ENCODE measurements at places on chromosomes 1 and 21.
A peak's percentile ranks its signal among the peaks of the same experiment; 100 is the strongest.

GRCh38 chr1:76153841-76154205 is 79.3 kb downstream of the ST6GALNAC3 start:
- DNase-seq = no peak

- DNase-seq = no peak
Measured at GRCh38 chr1:115409094-115410015, 71.3 kb upstream of the NGF start.

GRCh38 chr1:43930168-43930948 is 3.2 kb upstream of the ARTN start:
- no peak for DNase-seq

DNA sequence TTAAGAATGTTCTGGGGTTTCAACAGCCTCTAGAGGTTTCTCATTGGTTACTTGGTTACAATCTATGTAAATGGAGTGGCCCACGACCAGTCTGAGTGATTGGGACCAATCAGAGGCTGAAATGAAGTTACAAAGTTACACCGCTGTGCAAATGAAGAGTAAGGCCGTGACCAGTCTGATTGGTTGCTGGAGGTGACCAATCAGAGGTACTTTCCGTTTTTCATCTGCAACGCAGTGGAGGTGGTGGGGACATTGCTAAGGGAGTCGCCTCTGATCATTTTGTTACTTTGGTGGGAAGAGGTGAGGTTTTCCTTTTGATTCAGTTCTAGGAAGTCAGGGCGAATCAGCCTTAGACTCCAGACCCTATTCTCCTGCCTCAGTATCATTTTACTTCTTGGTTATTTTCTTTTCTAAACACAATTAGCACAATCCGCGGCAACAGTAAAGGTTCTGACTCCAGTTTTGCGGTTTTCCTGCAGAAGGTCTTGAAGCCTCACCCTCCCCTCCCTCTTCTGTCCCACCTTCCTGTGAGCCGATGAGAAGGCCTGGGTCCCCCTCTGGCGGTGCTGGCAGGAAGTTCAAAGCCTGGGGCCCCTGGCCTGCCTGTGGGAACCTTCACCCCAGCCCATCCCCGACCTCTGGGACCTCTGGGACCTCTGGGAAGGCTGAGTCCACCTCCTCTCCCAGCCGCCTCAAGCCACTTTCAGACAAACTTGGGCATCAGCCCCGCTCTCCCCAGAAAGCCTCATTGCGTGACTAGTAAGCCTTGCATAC is 38.7 kb upstream of the TTC34 start:
- DNase-seq = peak; percentile 5

DNA sequence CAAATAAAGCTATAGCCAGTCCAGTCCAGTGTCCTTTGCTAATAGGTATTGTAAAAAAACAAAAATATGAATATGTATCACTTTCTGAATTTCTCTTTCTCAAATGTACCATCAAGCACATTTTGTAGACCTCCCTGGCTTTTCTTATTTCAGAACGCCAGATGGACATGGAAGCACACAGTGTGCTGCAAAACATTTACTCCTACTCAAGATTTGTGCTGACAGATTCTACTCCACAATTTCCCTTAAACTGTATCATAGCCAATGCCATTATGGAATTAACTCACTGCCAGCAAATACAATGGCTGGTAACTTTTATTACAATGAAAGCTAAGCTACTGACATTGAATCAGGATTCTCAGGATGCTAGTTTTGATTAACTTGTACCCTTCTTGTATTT is 30.8 kb upstream of the PLPPR4 start:
- no peak for DNase-seq

GRCh38 chr1:201450721-201451291 is 18.2 kb downstream of the PHLDA3 start:
- no peak for DNase-seq

- DNase-seq = no peak
Measured at GRCh38 chr1:52679048-52679447, 19.1 kb downstream of the COA7 start.

DNA sequence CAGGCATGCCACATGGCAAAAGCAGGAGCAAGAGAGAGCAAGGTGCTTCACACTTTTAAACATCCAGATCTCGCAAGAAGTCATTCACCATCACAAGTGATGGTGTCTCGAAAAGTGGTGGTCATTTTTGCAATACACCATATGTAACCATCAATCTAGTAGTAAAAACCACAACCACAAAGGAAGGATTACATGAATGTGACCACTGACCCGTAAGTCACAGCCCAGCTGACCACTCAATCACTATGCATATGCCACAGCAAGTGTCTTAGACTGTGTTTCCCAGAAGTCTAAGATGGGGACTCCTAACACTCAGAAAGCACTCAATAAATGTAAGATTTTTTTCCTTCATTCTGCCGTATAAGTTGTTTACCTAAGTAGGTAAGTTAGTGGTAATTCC is 76.9 kb downstream of the FH start:
- DNase-seq = no peak

- DNase-seq = no peak
Measured at GRCh38 chr1:38267037-38268036, 220.7 kb upstream of the POU3F1 start.

DNA sequence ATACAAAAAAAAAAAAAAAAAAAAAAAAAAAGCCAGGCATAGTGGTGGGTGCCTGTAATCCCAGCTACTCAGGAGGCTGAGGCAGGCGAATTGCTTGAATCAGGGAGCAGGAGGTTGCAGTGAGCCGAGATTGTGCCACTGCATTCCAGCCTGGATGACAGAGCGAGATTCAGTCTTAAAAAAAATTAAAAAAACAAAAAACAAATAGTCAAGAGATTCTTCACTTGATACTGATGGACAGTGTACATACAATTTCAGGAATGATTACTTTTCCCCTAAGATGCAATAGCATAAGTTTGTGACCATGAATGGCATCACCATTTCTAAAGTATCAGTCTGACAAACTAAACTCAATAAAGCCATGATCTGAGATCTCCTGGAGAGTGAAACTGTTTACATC is 60.8 kb upstream of the IVNS1ABP start:
- no peak for DNase-seq

GRCh38 chr21:16535102-16535422 is 805.3 kb downstream of the USP25 start:
- DNase-seq = no peak

DNA sequence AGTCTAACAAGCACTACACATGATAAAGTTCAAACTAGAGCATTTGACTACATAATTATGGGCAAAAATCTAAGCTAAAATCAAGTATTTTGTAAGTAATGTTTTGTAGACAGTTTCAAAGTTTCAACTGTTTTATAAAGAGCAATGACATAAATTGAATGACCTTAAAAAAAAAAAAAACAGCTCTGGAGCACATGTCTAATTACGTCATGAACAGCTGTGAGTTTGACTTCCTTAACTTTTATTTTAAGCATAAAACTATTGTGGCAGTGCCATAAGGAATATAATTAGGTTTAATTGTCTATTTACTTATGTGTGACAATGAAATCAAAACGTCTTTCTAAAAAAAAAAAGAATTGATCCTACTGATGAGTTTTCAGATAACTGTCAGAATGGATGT is 272.5 kb upstream of the LRRC7 start:
- no peak for DNase-seq

DNA sequence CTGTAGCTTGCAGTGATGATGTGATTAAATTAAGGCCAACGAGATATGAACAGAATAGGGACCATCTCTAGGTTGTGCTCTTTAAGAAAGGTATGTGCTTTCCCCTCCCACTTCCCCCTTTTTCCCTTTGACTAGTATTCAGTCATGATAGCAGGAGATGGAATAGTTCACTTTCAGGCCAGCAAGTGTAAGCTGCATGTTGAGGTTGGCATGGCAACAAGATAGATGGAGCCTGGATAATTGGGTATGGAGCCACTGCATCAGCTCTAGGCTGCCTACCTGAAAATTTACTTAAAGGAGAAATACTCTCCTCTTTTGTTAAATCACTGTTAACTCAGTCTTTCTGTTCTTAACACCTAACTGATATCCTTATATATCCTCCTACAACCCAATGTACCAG is 1.5 kb upstream of the CRP start:
- no peak for DNase-seq

DNA sequence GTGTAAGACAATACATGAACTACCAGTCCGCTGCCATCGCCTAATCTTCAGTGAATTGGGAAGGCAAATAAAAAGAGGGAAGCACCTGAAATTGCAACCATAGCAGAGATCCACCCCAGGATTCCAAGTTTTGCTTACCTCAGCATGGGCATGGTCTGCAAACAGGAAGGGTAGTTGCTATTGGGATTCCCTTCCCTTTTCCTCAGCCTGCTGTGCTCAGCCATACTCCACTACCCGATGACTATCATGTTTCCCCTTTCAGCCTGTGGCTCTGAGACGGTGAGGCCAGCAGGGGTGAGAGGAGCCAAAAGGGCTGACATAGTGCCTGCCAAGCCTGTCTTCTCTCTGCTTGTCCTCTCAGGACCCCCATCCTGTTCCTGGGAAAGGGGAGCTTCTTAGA is 64.2 kb downstream of the GPR137B start:
- no peak for DNase-seq

DNA sequence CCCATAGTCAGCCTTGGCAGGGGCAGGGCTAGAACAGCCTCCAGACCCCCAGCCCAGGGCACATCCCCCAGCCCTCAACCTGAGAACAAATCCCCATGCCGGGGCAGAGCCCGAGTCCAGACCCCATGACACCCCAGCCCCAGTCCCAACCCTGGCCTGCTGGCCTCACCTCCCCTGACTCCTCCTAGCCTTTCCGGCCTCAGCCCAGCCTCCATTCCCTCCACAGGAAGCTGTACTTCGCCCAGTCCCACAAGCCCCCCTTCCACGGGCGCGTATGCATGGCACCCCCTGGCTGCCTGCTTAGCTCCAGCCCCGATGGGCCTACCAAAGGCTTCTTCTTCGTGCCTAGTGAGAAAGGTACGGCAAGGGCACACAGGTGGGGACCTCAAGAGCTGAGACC is 50.4 kb downstream of the DISP3 start:
- no peak for DNase-seq

DNA sequence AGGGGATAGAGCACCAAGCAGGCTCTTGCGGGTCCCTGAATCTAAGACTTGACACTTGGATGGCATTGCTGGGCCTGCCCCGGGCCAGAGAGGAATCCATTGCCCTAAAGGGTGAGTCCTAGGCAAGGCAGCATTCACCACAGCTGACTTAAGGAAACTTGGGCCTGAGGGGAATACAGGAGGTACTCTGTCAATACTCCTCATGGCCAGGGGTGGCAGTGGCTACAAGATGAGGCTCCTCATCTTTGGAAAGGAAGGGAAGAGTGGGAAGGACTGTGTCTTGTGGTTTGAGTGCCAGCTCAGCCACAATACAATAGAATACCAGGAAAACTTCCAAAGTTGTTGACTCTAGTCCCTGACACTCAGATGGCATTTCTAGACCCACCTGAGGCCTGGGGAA is 5.1 kb downstream of the KRTAP22-1 start:
- no peak for DNase-seq

DNA sequence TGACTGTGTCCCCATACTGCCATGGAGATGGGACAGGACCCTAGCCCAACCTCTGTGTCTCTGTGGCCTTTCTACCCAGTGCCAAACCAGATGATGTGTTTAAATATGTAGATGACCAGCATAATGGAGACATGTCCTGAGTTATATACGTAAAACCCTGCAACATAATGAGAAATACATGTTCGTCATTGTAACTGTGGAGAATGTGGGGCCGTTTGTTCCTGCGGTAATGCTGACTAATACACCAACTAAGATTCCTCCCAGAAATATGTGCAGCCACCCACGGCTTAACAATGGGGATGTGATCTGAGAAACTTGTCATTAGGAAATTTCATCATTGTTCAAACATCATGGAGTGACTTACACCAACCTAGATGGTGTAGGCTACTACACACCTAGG is 71.7 kb upstream of the SIM2 start:
- DNase-seq = no peak

GRCh38 chr1:60868901-60869663 is 213.3 kb upstream of the NFIA start:
- DNase-seq = no peak

GRCh38 chr1:157925419-157926166 is 67.9 kb upstream of the KIRREL1 start:
- no peak for DNase-seq

- DNase-seq = no peak
Measured at GRCh38 chr1:171122893-171123292, 32.2 kb downstream of the FMO3 start.

GRCh38 chr1:52111492-52111891 is 30.4 kb upstream of the ZFYVE9 start:
- DNase-seq = no peak

GRCh38 chr1:51444534-51445192 is 74.4 kb downstream of the EPS15 start:
- DNase-seq = no peak

GRCh38 chr1:110060034-110060661 is 10.3 kb downstream of the ALX3 start:
- peak; percentile 52 for DNase-seq

DNA sequence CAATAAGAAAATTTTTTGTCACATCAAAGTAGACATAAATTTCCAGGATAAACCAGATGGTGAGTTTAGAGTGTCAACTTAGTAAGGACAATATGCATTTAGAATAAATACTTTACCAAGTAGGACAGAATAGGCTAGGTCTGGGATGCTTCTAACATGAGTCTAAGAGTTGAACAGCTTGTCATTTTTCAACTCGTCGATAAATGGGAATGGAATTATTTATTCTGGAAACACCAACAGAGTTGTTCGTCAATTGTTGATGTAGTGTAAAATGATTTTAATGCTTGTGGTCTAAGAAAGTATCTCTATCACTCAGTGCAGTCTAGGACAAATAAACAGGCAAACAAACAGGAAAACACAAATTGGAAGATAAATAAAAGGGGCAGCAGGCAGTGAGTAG is 358.4 kb upstream of the ST6GALNAC5 start:
- no peak for DNase-seq

- DNase-seq = no peak
Measured at GRCh38 chr1:176791906-176792305, 328.9 kb downstream of the PAPPA2 start.

- DNase-seq = no peak
Measured at GRCh38 chr1:77265180-77265579, 16.6 kb upstream of the AK5 start.

DNA sequence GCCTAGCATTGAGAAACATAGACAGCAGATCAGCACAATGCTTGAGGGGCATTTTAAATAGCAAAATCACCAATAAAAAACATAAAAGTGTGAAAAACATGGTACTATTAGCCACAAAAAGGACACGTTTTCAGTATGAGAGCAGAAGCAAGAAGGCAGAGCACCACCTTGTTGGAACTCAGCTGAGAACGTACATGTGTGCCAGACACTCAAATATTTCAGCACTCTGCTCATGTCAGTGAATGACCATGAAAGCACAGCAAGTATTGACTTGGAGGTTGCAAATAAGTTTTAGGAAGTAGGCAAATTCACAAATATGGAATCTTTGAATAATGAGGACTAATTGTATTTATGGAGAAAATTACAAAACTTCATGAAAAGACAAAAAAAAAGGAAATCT is 193.4 kb upstream of the PKN2 start:
- DNase-seq = no peak

GRCh38 chr1:32765570-32766327 is 51.4 kb downstream of the YARS1 start:
- DNase-seq = no peak
